ENCODE measurements at places on chromosomes 7 and 10. TPM values are rescaled to one million over a fixed set of nuclear protein-coding genes. Genes with fewer than 3 reads are reported as not detected.

DNA sequence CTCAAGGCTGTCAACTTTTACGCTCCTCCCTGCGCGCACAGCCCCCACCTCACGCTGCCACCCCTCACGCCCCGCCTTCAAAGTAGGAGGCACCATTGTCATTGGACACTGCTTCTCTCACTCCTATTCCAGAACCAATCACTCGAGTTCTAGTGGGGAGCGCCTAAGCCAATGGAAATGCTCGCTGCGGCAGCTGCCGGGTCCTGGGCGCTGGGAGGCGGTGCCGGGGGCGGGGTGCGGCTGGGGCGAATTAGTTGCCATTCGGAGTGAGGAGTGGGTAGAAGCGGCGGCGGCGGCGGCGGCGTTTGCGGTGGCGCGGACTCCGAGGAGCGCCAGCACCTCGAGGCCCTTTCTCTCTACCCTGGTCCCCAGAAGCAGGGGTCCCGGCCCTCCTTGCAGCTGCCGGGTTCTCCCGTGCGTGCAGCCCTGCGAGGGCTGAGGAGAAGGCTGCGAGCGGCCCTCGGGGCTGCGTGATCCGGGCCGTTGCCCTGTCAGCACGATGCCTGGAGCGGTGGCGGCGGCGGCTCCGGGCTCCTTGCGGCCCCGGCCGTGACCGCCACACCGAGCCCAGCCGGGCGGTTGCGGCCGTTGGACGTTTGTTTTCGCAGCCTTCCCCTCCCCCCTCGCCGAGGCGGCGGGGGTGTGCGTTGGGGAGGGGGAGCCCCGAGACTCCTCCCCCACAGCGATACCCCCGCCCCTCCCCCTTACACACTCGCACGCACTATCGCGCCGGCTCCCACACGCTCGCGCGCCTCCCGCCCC, at the start of gene GLCCI1:
GLCCI1 (plus strand) TSS at position 253 of the 762 bp plus-strand sequence. CDS start 555 bp downstream, outside the sequence.
- peak; percentile 98 for DNase-seq

DNA sequence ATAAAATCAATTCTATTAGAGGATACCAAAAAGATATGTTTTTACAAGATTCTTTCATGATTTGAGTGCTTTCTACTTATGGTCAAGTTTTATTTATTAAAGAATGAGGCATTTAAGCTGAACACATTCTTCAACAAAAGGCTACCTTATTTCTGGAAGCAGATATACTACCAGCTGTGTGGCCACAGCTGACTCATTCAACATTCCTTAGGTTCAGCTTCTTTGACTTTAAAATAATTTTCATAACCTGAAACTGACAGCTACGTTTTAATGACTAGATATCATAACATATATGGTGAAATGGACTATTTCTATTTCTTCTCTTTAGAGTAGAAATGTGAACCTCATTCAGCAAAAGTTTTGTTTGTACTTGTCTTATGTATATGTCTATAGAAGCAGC, 414.2 kb upstream of the SEMA3C start:
- DNase-seq: no peak

The PRPS1L1 gene
- total RNA-seq: not detected

The SHTN1 gene
- total RNA-seq: 13.1 TPM

DNA sequence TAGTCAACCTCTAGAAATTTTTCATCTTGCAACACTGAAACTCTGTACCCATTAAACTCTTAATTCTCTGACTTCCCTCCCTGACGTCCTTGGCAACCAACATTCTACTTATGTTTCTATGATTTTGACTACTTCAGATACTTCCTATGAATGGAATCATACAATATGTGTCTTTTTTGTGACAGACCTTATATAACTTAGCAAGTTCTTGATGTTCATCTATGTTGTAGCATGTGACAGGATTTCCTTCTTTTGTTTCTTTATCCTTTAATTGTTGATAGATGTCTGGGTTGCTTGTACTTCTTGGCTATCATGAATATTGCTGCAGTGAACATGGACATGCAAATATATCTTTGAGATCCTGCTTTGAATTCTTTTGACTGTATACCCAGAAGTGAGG, 240.8 kb downstream of the ADK start:
- no peak for DNase-seq

- DNase-seq: no peak
These were observed 24.8 kb upstream of the SFMBT2 start for GRCh38 chr10:7435674-7436073.

GRCh38 chr7:73520673-73521635, 1.1 kb downstream of the BAZ1B start:
- DNase-seq: no peak

DNA sequence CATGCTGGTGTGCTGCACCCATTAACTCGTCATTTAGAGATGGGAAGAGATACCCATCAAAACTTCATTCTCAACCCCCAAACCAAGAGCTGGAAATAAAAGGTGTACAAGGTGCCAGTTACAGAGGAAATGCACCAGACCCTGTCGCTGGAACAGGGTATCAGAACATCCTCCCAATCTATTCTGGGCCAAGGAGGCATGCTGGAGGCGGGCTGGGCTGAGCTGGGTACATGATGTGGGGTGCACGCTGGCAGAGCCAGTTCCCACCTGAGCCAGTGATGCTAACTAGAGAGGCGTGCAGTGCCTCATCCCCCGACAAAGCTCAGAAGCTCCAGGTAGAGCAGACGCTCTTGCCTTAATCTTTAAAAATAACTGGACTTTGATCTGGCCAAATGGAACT, 70.1 kb downstream of the NPSR1 start:
- DNase-seq: no peak

DNA sequence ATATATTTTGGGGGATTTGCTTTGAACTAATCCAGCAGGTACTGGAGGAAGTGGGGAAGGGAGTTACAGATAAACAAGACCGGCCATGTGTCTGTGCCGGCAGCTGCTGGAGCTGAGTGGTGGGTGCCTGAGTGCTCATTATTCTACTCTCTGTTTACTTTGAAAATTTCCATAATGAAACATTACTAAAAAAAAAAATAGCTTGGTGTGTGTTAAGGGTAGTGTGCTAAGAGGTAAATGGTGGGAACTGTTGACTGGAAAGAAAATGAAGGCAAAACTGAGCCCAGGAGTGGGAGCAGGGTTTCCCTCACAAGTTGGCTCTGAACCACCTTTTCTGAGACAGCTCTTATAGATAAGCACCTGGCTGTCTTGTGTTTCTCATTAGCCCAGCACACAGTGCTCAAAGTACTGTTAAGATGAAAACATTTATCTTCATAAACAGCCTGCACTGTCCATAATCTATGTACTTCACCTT, 50.6 kb downstream of the PARD3 start:
- DNase-seq: no peak

GRCh38 chr7:51606601-51607154, 290.1 kb upstream of the COBL start:
- DNase-seq: no peak

- DNase-seq: peak; percentile 49
These were observed 32.1 kb upstream of the GTF2I start for GRCh38 chr7:74625446-74625845.

GRCh38 chr7:42913591-42913990, 1.7 kb upstream of the C7orf25 start:
- no peak for DNase-seq

DNA sequence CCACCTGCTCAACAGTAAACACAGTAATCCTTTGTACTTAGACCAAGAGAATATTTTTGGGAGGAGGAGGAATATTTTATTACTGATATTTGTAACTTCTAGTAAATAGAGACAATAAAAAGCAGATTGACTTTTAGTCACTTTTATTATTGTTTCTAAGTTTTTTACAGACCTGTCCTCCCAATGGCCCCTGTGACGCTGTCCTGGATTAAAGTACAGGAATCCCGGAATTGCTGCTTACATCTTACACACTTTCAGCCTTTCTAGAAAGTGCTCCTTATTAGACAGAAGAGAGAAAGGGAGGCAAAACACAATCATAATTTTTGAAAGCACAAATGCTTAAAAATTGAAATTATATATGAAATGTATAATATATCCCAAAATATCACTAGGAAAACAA, 86.4 kb upstream of the PRKG1 start:
- no peak for DNase-seq

DNA sequence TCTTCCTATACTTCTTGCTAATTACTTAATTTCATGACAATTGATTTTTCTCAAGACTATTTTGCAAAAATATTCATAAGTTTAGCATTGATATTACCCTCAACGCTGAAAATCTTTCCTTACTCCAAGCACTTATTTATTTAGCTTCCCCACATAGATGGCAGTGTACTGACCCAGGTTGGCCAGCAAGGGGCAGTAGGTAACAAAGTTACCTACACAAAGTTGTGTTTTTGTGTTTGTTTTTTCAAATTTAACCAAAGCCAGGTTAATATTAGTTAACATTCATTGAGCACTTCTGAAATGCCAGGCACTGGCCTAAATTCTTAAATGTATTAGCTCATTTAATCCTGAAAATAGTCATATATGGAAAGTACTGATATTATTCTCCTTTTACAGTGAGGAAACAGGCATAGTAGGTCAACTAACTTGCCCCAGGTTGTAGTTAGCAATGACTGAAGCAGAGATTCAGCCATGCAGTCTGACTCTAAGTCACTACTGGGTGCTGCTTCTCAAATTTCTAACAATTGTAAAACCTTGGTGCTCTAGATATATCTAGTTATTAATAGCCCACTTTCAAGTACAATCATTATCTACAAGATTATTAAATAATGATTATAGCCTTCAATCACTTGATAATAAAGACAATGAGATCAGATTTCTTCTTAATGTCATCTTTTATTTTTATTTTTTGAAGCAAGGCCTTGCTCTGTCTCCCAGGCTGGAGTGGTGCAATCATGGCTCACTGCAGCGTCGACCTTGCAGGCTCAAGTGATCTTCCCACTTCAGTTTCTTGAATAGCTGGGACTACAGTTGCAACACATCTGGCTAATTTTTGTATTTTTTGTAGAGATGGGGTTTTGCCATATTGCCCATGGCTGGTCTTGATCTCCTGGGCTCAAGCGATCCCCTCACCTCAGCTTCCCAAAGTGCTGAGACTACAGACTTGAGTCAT, 5.8 kb upstream of the GGCT start:
- DNase-seq: no peak

DNA sequence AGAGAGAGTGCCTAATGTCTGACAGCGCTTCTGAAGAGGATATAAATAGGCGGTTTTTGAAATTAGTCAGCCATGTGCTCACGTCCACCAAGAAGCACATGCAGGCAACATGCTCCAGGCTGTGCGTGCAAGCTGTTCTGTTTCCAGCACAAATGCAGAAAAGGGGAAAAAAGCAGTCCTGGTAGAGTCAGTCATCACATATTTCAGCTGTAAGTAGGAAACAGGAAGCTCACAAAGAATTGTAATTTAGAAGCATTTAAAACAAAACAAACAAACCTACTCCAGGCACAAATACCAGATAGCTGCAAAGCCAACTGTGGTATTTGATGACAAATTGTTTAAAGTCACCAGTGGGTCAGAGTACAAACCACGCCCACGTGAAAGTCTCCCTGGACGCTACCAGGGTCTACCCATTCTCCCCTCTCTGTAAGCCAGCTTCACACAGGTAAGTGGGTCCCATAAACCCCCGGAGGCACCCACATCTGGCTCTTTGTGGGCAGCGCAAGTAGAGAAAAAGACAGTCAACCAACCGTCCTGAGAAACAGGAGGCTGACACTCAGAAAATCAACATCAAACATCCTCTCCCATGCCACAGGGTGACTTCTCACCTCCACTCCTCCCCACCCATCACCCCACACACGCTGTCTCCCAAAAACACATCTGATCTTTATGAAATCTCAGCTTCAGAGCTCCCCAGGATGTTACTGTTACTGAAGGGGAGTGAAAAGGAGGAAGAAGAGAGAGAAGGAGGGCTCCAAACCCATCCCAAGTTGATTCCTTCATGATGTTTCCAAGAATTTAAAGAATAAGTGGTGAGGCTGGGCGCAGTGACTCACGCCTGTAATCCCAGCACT, 186.4 kb downstream of the FAM107B start:
- DNase-seq: peak; percentile 93

The AKR1C8 gene
- total RNA-seq: 1.5 TPM

GRCh38 chr7:83646027-83646426, 2.9 kb downstream of the SEMA3E start:
- DNase-seq: no peak

- DNase-seq: no peak
These were observed 83.4 kb downstream of the PPP1R3A start for GRCh38 chr7:113835367-113835766.

The UNCX gene
- not detected for total RNA-seq

DNA sequence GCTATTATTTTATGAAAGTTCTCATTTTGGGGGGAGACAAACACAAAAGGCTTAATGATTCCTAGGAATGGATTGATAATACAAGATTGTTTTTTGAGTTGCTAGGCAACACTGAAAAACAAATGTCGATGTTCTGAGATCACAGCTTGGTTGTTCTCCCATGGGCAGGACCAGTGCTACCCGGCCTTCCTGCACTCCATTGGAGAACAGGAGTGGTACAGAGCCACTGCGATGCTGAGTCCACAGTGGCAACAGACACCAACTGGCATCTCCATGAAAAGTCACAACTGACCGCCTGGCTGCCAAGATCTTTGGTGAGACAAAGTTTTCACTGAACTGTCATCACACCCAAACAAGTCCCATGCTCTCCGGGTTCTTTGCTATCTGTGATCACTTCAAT, 68.9 kb upstream of the NMT2 start:
- DNase-seq: peak; percentile 15

DNA sequence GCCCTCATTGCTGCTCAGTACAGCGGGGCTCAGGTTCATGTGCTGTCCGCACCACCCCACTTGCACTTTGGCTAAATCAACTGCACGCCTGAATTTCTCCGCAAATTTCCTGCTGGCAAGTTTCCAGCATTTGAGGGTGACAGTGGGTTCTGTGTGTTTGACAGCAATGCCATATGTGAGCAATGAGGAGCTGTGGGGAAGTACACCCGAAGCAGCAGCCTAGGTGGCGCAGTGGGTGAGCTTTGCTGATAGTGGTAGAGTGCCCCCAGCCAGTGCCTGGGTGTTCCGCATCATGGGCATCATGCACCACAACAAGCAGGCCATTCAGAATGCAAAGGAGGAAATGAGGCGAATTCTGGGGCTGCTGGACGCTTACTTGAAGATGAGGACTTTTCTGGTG, 103.9 kb upstream of the POT1 start:
- DNase-seq: no peak

DNA sequence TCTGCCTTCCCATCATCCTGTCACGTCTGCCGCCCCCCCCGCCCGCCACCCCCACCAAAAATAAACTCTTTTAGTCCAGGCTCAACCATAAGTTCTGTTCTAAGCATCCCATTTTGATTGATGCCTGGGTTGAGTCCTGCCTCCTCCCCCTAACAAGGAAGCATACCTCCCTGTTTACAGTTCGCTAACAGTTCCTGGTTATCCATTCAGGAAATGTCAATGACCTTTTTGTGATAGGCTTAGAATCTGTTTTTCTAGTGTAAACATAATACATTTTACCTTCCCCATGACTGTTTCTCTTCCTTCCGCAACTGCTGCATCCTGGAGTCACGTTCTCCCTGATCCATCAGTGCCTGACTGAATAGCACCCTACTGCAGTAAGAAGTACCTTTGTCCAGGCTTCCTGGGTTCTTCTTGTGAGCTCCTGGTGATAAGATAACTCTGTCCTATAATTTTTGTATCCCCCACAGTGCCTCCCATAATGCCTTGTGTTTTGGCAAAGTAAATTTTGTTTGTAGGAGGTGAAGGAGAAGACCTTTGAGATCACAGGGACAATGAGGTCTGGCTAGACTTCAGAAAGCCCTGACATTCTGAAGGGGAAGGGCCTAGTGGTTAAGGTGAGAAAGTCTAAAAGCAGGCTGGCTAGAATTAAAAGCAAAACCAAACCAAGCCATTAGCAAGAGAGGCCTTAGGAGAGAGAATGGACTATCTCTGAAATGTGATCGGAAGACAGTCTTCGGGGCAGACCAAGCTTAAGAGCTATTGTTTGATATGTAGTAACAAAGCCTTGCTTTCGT, 7.3 kb downstream of the AGFG2 start:
- no peak for DNase-seq

The NAT16 gene
- total RNA-seq: not detected

- DNase-seq: no peak
These were observed 108.3 kb downstream of the TNS3 start for GRCh38 chr7:47473499-47474210.
